NCI-H187 treated with DMSO at 0.1 percent for 48 hours (cell line): ENCODE measurements at places on chromosomes 4 and X.

GRCh38 chrX:41474726-41475100 is 27.6 kb downstream of the NYX start:
- no peak for DNase-seq

- DNase-seq, result no peak
Observed at GRCh38 chr4:22414833-22415232, 101.0 kb downstream of the ADGRA3 start.

- DNase-seq, result no peak
Observed at GRCh38 chr4:57612279-57612678, 502.1 kb upstream of the IGFBP7 start.

GRCh38 chrX:68936126-68936525 is 107.3 kb downstream of the EFNB1 start:
- DNase-seq, result no peak

- DNase-seq, result no peak
Observed at GRCh38 chrX:72554448-72555140, 18.0 kb downstream of the HDAC8 start.
